KG1 (cell line): ENCODE measurements at places on chromosomes 11 and 22.

GRCh38 chr11:61413496-61413895 lies 16.3 kb downstream of the CPSF7 start:
- no peak for DNase-seq

GRCh38 chr22:26845021-26845743 lies 187.8 kb downstream of the MIAT start:
- peak; percentile 3 for DNase-seq

GRCh38 chr11:130721736-130722135 lies 194.5 kb downstream of the SNX19 start:
- DNase-seq = no peak

DNA sequence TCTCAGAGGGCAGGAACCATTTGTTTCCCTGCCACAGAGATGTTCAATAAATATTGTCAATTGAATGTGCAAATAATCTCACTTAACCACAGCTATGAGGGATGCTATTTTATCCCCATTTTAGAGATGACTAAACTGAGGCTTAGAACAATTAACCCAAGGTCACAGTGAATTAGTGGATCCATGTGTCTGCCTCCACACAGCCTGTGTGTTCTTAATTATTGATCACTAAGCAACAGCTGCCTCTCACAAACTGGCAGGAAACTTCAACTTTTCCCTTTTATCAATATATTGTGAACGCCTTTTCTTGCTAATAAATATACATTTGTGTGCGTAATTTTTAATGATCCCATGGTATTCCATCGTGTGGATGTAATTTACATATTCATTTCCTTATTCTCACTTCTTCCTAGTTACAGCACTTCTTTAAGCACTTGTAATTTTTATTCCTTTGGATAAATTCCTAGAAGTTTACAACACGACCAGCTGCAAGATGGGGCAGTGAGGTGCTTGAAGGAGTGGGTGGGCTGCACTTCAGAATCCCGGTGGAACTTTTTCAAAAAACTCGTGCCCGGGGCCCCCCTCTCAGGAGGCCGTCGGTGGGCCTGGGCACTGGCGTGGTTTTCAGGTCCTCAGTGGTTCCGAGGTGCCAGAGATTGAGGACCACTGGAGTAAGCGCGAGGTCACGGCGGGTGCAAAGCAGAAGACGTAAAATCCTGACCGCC lies 915 bp upstream of the SREBF2 start:
- no peak for DNase-seq

- DNase-seq = no peak
Observed at GRCh38 chr11:115897707-115898106, 393.5 kb upstream of the CADM1 start.

DNA sequence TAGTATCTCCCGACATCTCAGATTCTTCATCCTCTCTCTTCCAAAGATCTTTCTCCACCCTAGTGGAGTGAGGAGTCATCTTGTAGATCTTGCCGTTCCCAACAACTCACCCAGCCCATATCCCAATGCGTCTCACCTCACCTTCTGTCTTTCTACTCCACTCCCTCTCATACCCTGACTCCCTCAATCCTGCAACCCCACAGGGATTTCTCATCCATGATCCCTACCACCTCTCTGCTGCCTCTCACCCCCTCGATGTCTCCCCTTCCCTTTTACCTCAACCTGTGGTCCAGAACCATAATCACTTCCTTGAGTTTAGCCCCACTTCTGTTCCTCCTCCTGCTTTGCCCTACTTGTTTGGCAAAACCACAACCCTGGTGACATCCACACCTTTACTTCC lies 41.7 kb downstream of the OTOG start:
- DNase-seq = no peak

DNA sequence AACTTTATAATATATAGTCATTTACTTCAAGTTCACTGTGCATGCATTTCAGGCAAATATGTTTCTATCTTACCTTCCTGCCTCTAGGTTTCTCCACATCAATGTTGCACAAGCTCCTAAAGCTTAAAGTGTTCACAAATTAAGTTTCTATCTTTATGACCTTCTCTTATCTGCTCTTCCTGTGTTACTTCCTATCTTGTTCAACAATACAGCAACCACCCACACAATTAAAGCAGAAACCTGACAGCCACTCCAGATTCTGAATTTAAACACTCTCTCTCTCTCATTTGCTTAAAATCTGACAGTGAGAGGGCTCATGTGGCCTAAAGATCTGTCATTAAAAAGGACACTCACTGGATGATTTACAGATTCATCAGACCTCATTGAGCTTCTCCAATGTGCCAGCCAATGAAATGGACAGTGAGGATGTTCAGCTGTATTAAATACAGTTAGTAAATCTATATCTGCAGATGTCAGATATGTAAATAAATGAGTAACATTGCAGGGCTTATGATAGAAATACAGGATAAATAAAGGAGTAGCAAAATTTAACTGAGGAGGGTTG lies 10.9 kb downstream of the PDGFD start:
- DNase-seq = no peak

- no peak for DNase-seq
Observed at GRCh38 chr11:59957094-59957493, 6.7 kb upstream of the OOSP4A start.

DNA sequence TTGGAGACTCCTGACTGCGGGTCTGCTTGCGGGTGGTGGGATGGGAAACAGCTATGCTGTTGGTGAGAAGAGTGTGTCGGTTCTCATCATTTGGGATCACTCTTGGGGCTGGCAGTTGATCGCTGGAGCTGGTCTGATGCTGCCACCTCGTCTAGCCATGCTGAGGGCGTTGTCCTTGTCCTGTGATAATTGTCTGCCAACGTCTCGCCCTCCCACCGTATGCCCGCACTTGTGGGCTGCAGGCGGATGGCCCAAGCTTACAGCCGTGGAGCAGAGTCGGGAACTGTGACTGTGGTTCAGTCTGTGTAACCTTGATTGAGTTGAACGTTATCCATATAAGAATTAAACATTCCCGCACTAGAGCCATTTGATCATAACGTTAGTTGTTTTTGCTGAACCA lies 204.4 kb downstream of the TBC1D22A start:
- DNase-seq = no peak

- DNase-seq = no peak
Observed at GRCh38 chr11:95088946-95089619, 563 bp upstream of the ENDOD1 start.

- DNase-seq = no peak
Observed at GRCh38 chr22:22738959-22739585, 94.7 kb downstream of the GGTLC2 start.

DNA sequence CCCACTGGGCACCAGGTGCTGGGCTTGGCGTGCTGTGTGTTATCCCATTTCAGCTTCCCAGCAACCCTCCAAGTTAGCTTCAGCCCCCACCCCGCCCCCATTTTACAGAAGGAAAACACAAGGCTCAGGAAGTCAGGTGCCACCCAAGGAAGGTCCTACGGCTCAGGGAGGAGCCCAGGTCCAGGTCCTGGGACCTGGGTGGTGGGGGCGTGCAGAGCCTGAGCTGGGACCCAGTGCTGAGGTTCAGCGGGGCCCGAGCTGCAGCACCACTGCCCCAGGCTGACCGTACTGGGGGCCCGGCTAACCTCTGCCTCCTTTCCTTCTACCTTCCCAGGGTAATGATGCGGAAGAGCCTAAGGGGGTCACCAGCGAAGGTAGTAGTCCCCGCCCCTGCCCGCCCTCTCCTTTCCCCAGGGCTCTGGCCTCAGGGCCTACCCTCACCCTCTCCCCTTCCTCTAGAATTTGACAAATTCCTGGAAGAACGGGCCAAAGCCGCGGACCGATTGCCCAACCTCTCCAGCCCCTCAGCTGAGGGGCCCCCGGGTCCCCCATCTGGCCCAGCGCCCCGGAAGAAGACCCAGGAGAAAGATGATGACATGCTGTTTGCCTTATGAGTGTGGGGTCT lies 34.2 kb upstream of the HMOX1 start:
- no peak for DNase-seq

DNA sequence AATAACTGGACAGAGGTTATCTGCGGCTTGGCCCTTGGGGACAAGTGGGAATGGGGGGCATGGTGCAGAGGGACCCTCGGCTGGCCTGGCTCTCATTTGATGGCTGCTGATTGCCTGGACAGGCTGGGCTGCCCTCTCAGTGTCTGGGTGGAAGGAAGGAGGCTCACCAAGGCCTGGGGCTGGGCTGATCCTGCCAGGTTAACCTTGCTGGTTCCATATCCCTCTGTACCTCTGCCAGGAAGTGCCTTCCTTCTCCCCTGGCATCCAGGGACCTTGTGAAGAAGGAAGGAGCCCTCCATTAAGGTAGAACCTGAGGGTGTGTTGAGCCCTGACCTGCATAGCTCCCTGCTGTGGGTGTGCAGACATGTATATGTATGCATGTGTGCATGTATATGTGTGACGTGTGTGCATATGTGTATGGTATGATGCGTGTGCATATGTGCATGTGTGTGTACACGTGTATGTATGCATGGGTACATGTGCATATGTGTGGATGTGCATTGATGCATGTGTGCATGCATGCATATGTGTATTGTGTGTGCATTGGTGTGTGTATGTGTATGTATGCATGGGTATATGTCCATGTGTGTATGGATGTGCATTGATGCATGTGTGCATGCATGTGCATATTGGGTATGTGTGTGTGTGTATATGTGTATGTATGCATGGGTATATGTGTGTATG lies 433.9 kb downstream of the TBC1D22A start:
- DNase-seq = no peak

DNA sequence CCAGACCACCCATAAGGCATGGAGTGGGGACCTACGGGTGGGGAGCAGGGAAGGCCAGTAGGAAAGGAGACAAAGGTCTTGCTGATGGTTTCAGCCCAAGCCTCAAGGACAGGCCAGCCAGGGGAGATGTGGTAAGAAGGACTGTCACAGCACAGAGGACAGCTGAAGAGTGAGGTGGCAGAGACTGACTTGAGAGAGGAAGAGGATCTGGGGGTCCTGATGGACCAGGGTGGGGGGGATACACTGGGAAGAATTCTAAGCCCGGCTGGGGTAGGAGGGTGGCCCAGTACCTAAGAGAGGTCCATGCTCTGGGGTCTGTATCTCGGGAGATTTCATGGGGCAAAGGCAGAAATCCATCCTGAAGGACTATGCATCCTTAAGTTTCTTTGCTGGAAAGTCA lies 66.1 kb upstream of the THY1 start:
- no peak for DNase-seq

- no peak for DNase-seq
Observed at GRCh38 chr11:74490941-74491340, 2.6 kb downstream of the LIPT2 start.

- no peak for DNase-seq
Observed at GRCh38 chr11:85886089-85887056, 31.2 kb downstream of the CCDC83 start.

- no peak for DNase-seq
Observed at GRCh38 chr11:124167826-124168231, 15.3 kb upstream of the OR10D3 start.

DNA sequence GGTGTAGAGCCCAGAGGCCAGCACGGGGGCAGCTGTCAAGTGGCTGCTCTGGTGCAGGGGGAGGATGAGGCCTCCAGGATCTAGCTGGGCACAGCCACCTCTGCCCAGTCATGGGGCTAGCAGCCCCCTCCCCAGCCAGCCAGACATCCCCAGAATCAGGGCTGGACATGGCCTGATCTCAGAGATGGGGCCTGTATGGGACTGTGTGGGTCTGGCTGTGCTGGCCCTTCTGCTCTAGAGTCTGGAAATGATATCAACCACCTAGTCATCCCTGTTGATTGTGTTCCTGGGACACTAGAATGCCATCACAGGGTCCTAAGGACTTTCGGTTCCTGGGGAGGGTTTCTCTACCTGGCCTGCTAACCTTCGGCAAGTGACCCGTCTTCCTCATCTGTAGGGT lies 2.8 kb downstream of the FLRT1 start:
- no peak for DNase-seq

DNA sequence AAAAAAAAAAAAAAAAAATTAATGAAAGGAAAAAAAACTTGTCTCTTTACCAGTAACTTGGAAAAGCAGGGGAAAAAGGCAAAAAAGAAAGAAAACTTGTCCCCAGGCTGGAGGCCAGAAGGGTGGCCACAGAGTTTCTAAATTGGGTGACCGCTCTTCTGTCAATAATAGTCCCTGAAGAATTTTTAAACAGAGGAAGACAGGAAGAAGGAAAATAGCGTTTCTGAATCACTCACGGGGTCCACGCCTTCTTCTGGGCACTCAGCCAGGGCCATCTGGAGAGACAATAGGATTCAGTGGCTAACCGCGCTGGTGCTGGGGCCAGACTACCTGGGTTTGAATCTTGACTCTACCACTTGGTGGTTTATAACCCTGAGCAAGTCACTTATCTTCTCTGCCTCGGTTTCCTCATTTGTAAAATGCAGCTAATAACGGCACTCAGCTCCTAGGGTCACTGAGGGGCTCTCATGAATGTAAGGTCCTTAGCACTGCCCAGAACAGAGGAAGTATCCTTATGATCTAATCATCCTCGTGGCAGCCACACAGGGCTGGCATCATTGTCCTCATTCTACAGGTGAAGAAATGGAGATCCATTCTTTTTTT lies 7.0 kb downstream of the C11orf86 start:
- DNase-seq = peak; percentile 78
